ENCODE measurements at places on chromosomes 3 and 15.
A peak's percentile ranks its signal among the peaks of the same experiment; 100 is the strongest.

DNA sequence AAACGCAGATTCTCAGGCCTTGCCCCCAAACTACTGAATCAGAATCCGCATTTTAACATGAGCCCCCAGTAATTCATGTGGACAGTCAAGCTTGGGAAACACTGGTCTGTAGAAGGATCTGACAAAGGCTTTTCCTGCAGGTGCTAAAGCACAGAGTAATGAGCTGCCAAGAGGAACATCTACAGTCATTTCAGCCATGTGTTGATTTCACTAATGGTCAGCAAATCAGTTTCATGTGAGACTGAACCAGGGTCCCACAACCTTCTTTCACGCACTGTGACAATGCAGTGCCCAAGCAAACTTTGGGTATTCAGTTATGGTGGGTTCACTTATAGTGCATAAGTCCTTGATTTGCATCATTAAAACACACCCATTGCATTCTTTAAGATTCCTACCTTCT, 237.6 kb downstream of the TUSC7 start:
- DNase-seq, result no peak

DNA sequence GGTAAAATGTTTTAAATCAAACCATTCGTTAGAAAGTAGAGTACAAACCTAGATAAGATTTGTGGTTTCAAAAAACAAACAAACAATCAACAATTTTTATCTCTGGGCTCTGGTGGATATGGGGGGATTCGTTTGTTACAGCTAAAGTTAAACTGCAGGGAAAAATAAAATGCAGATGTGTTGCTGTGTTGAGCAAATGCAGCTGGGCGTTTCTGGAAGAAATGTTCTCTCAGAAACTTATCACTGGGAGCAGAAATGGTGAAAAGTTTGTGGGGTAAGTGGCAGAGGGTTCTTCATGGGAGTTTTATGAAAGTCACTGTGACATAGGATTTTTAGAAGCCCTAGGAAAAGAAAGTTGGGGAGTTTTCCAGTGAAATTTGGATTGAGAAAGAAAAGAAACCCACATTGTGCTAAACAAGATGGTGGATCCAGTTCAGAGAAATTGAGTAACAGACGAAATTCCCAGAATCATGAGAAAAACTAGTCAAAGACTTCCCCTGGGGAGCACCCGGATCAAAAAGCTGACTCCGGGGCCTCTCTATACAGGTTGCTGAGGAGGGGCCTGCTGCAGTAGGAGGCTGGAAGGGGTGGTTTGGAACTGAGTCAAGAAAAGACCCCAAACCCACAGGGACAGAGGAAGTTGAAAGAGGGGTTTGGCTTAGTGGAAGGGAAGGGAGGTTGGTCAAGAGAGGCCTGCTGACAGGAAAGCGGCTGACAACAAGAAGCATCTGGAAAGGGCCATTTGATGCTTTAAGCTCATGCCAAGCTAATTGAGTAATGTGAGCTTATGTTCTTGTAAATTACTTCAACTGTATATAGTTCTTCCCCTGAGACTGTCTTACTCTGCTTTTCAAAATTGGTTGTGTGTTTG, 108.7 kb downstream of the RARB start:
- DNase-seq, result no peak

DNA sequence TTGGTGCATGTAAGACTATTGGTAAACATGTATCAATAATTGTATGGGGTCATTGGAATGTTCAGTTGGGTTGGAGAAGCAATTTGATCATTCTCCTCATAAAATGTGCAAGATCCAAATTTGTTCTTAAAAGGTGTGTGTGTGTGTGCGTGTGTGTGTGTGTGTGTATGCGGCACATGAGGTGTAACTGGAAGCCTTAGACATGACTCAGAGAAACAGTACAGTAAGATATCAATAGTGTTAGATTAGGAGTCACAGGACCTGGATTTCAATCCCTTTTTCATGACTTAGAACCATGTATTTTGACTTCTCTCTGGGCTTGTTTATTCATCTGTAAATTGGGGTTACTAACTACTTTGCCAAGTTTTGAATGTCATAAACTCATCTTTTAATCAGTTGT, 38.3 kb downstream of the RSRC1 start:
- no peak for DNase-seq

DNA sequence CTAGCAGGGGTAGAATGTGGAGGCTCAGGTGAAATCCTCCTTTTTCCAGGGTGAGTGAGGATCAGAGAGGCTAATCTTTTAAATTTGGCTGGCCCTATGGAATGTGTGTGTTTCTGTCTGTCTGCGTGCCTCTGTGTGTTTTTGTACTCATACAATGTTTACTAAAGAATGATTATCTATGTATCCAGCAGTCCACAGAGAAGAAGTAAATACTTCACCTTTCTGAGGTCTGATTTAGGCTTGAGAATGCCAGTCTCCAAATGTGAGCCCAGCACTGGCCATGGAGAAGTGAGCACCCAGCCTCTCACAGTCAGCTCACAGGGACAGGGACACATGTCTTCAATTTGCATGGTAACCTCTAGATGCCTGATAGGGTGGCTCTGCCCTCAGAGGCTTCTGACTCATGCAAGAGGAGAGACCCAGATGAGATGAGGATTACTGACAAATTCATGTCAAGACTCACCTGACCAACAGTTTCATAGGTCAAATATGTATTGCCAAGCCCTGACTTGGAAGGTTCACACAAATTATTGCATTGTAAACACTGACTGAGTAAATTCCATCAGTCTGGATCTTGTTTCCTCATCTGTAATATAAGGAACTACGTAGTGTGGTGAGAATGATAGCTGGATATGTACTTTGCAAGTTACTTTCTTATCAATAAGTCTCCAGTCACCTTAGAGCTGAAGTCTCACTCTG, 31.0 kb downstream of the ENTPD3 start:
- DNase-seq, result no peak

- DNase-seq, result no peak
Measured at GRCh38 chr15:31304751-31305365, 21.8 kb upstream of the KLF13 start.

GRCh38 chr3:5016211-5017161, 37.2 kb downstream of the BHLHE40 start:
- peak; percentile 59 for DNase-seq

- no peak for DNase-seq
Measured at GRCh38 chr3:15063238-15063637, 1.9 kb downstream of the MRPS25 start.

- DNase-seq, result peak; percentile 7
Measured at GRCh38 chr15:49865925-49866757, 245.3 kb downstream of the DTWD1 start.

GRCh38 chr3:20066850-20067617, 26.8 kb downstream of the KAT2B start:
- no peak for DNase-seq

DNA sequence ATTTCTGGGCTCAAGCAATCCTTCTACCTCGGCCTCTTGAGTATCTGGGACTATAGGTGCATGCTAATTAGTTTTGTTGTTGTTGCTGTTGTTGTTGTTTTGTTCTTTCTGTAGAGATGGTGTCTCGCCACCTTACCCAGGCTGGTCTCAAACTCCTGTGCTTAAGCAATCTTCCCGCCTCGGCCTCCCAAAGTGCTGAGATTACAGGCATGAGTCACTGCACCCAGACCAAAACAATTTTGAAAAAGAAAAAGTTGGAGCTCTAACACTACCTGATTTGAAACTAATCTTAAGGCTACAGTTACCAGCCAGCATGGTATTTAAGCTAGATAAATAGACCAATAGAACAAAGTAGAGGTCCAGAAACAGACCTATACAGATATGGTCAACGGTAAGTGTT, 29.8 kb downstream of the KPNA1 start:
- DNase-seq, result peak; percentile 36
